ENCODE measurements at places on chromosomes 5 and 9.

GRCh38 chr5:167823405-167823804 lies 468.0 kb upstream of the WWC1 start:
- DNase-seq: no peak

GRCh38 chr9:120755810-120756434 lies 37.3 kb downstream of the FBXW2 start:
- peak; percentile 67 for DNase-seq

DNA sequence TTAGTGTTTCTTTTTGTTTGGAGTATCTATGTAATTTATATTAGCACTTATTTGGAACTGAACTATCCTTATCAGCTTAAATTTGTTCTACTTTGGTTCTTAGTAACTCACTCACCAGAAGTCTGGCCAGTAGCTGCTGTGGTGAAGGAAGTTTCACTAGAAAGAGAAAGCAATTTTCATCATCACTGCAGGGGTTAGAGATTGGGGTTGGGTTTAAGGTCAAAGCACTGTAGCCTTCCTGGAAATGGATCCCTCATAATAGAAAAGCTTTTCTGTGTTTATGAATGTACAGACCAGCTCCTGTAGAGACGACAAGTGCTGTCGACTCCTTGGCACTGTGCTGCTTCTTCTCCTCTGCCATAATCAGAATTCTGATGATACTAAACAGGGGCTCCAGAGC lies 22.2 kb downstream of the MROH2B start:
- DNase-seq: no peak

- DNase-seq: no peak
These were observed 80.0 kb downstream of the SV2C start for GRCh38 chr5:76163111-76163628.

- DNase-seq: no peak
These were observed 31.1 kb downstream of the SEC61B start for GRCh38 chr9:99253134-99253533.

- peak; percentile 62 for DNase-seq
These were observed 130.9 kb downstream of the PALM2AKAP2 start for GRCh38 chr9:109910671-109911518.

DNA sequence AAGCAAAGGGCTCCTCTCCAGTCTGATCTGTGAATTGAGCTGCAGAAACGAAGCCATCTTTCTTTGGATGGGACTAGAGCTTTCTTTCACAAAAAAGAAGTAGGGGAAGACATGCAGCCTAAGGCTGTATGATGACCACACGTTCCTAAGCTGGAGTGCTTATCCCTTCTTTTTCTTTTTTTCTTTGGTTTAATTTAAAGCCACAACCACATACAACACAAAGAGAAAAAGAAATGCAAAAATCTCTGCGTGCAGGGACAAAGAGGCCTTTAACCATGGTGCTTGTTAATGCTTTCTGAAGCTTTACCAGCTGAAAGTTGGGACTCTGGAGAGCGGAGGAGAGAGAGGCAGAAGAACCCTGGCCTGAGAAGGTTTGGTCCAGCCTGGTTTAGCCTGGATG lies 82.1 kb downstream of the PIK3R1 start:
- no peak for DNase-seq

GRCh38 chr9:34430843-34431437 lies 27.4 kb downstream of the FAM219A start:
- DNase-seq: peak; percentile 84

GRCh38 chr5:61332851-61333320 lies 828 bp downstream of the ZSWIM6 start:
- DNase-seq: peak; percentile 55

- no peak for DNase-seq
These were observed 49.7 kb upstream of the PLEKHG4B start for GRCh38 chr5:42250-42649.

DNA sequence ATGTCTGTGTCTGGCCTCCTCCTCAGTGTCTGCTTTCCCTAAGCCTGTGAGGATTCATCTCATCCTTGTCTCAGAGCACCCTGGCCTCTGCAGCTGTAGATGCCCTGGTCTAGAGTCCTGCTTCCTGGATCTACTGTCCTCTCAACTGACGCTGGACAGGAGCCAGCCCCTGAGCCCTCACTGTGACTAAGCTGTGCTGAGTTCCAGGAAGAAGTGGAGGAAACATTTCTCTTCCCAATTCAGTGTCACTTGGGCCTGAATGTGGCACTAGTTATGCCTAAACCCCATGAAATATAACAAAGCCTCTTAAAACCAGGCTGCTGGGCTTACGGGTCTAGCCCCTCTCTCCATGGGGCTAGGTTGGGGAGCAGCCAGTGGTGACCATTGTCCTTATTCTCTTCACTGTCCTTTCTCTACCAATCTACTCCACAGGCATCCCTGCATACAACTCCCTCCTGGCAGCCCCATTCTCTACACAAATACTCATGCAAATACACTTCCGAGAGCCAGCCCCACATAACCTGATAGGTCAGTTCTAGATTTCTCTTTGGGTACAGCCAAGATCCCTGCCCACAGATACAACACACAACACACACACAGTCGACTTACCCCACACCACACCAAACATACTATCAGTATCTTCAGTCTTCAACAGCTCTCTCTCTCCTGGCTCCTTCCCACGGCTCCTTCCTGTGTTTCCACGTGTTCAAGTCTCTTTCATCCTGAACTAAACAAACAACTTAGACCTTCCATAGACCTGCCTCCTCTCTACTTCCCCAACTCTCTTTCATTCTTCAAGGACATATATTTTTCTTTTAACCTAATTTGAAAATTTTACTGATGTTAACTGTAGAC lies 220.8 kb downstream of the SNX18 start:
- DNase-seq: peak; percentile 50

- DNase-seq: no peak
These were observed 354.9 kb downstream of the KIF4B start for GRCh38 chr5:155368490-155368889.

GRCh38 chr5:84393969-84394368 lies 9.3 kb upstream of the EDIL3 start:
- DNase-seq: no peak

Measured in lung (tissue), 17 donors.